NCI-H1092 treated with DMSO at 0.1 percent for 48 hours (cell line): ENCODE measurements at places on chromosomes 11 and 22.

- DNase-seq: no peak
Observed at GRCh38 chr11:69883292-69884255, 64.4 kb upstream of the FGF3 start.

- no peak for DNase-seq
Observed at GRCh38 chr11:72604256-72604655, 70.0 kb downstream of the PDE2A start.

DNA sequence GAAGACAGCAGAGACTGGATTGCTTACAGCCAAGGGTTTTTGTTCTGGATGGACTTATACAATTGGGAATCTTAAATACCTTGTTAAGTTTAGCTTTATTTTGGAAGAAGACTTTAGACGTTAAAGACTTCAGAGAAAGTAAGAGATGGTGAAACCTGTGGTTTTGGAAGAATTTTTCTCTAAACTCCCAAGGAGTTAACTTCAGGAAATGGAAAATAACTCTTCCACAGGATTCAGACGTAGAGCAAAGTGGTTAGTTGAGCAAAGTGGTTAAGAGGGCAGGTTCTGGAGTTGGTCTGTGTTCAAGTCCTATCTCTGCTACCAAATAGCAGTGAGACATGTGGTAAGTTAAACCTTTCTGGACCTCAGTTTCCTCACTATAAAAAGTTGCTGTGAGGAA lies 12.8 kb downstream of the PITPNB start:
- no peak for DNase-seq

DNA sequence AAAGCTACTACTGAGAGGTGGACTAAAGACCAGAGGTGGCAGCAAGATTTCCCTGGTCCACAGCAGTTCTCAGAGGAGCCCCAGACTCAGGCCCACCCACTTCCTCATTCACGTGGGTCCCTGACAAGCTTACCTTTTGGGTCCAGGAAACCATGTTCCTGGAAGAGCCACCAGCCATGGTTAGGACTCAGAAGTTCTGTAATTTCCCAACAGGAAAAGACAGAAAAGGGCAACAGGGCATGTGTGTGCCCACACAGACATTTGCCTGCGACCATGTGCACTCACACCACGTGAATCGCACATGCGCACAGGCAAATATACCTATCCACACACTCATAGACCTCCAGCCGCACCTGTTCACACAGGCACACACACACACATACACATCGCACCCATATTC lies 42.9 kb downstream of the LRRC32 start:
- DNase-seq: no peak

GRCh38 chr11:68387840-68388239 lies 72.7 kb upstream of the PPP6R3 start:
- DNase-seq: no peak

DNA sequence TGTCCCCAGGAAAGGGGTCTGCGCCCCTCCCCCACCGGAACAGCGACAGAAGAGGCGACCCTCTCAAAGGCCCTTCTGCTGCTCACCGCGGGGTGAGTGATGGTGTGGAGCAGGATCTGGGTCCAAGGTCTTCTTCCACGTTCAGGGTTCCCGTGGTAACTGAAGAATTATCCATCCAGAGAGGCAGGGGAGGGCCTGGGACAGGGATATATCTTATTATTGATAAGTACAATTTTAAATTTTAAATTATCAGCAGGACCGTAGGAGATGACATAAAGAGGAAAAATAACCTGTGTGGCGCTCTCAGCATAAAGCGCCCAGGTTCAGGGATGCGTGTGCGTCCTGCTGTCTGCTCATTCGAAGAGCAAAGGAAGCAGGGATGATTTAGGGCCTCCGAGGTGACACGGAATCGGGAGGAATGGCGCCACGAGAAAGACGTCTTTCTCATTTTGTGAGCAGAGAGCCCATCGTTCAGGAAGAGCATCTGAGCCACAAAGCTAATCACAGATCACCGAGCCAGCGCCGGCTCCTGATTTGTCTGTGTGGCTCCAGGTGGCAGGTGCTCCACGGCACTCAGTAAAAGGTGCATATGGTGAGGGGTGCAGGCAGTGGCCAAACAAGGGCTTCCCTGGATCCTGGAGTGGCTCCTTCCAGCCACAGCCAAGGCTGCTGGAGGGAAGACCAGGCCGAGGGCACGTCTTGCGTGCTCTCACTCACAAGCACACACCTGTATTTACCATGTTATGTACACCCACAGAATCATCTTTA lies 19.3 kb downstream of the KRTAP5-5 start:
- DNase-seq: no peak
